DMS 273 treated with DMSO at 0.1 percent for 48 hours (cell line): ENCODE measurements at places on chromosomes 13 and 19.

GRCh38 chr13:75782985-75783384, 146.9 kb downstream of the LMO7 start:
- no peak for DNase-seq

GRCh38 chr13:110123041-110123809, 183.7 kb downstream of the COL4A1 start:
- no peak for DNase-seq

DNA sequence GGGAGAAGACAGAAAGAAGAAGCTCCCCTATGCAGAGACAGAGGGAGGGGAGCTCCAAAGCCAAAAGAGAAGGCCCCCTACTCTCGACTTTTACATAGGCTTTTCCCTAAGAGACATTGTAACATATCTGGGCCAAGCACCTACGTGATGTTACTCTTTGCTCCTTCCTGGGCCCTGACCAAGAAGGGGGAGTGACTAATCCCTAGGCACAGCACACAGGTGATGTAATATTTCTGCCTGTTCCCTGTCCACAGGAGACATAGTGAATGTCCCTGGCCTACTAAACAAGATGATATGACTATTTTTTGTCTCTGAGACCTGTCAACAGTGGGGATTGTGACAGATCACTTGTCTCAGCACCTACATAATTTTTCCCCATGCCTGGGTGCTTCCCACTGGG, 15.9 kb upstream of the ZNF254 start:
- no peak for DNase-seq

DNA sequence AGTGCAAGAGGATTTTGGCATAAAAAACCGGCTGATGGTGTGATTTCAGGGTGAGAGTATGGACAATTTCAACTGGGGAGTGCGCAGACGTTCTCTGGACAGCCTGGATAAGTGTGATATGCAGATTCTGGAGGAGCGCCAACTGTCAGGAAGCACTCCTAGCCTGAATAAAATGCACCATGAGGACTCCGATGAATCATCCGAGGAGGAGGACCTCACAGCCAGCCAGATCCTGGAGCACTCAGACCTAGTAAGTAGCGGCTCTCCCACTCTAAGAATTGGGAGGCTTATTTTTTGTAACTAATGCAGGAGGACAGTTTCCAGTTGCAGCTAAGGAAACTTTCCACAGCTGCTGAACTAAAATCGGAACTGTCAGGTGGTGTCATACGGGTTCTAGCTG, 53.6 kb downstream of the ZAR1L start:
- no peak for DNase-seq
